A172 (cell line): ENCODE measurements at places on chromosomes 5 and 9. TPM values are rescaled to one million over a fixed set of nuclear protein-coding genes. Genes with fewer than 3 reads are reported as not detected.

GRCh38 chr9:3948826-3949556, 350.9 kb downstream of the GLIS3 start:
- peak; percentile 49 for DNase-seq

GRCh38 chr9:124218438-124218982, 39.2 kb upstream of the NEK6 start:
- DNase-seq: peak; percentile 85

DNA sequence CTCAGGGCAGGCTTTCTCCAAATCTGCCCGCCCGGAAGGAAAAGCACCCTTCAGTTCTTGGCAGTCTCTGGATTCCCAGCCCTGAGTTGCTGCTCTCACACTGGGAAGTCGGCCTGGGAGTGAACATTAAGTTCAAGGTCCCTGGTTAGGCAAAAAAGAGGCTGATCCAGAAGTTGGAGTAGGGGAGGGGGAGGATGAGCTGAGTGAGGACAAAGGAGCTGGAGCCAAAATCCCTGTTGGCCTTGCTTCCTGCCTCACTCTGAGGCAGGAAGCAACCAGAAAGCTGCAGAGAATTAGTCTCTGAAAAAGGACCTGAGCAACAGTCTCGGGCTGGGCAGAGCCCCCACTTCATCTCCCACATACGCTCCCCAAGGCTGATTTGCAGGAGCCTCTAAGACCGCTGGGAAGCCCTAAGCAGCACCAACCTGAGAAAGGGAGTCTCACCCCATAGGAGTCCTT, 15.0 kb upstream of the RPS14 start:
- DNase-seq: no peak

DNA sequence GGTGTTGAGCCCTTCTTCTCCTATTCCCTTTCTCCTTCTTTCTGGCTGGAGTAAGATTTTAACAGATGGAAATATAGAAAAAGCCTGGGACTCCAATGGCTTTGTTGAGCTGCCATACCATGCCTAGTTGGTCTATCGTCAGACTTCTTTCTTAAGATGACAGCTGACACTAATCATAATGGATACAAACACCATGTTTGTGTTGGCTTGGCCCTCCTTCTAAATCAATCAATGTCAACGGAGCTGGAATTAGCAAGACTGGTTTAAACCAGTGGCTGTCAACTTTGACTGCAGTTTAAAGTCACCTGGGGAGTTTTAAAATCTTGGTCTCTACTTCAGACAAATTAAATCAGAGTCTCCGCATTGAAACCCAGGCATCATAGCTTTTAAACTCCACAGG, 264.5 kb upstream of the PRR16 start:
- DNase-seq: no peak

DNA sequence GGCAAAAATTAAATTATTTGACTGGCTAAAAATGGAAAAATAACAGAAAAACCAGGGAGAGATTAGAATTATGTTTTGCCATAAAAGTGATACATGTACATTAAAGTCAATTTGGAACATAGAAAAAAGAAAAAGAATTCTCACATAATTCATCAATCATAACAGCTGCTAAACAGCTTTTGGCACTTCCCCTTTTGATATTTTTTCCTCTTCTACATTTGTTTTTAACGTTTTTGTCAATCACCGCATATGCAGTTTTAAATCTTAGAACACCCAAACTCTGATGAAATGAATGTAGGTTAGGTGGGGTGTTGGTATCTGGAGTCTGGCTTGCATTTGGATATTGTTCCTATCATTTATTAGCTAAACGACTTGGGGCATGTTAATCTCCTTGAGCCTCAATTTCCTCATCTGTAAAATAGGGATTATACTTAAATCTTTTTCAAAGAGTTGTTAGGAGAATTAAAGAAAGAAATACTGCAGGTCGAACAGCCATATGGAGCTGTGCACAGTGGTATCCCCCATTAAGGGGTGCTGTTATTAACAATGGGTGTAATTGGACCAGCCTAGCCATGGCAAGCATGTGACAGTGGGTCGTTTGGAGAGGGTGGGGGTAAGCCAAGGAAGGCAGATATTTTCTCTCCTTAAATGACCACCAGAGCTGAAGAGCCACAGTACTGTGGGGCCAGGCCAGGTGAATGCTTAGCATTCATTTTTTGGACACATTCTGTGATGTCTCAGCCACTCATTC, 22.6 kb downstream of the NPR3 start:
- DNase-seq: no peak

ENHO gene
- 0.43 and 1.1 TPM in 2 replicates for total RNA-seq

GRCh38 chr9:78101247-78101646, 69.6 kb upstream of the GNAQ start:
- DNase-seq: no peak

GRCh38 chr9:116409129-116409528, 255.5 kb downstream of the PAPPA start:
- DNase-seq: no peak

ITK gene
- total RNA-seq: 0.19 and 0.69 TPM in 2 replicates

TGFBI gene
- 10.5 and 11.6 TPM in 2 replicates for total RNA-seq
